ENCODE measurements at places on chromosomes 4 and X.

DNA sequence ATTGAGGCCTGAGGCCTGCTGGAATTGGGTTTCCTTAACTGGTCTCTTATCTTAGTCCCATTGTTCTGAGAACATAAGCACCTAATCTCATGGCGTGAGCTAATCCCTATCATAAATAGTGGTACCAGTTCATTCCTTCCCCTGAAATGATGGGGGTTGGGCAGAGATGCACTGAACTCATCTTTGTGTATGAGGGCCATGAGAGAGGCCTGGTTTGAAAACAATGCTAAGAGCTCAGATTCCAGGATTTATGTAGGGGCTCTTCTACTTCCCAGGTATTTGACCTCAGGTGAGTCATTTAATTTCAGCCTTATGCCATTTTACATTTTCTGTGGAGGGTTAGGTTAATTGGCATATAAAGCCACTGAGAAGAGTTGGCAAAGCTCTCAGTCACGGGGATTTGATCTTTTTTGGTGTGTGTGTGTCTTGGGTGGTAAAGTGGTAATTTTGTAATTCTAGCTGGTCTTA, 4.4 kb downstream of the RBM3 start:
- no peak for DNase-seq

DNA sequence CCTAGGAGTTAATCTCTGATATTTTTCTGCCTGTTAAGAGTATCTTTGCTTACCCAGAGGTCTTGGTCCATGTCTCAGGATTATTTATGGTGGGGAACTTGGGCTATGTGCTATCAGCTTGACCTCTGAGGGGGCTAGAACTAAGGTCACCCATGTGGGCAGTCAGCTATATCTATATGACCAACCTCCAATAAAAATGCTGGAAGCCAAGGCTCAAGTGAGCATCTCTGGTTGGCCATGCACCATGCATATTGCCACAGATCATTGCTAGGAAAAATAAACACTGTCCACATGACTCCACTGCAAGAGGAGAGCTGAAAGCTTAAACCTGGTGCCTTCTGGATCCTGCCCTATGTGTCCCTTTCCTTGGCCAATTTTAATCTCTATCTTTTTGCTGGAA, 196.5 kb upstream of the SLC7A11 start:
- DNase-seq = no peak

- DNase-seq = no peak
Measured at GRCh38 chrX:12866451-12867377, at the start of gene TLR7. TSS of gene TLR7 (plus strand) at chrX:12867072. CDS start at chrX:12867579, 507 bp downstream.

DNA sequence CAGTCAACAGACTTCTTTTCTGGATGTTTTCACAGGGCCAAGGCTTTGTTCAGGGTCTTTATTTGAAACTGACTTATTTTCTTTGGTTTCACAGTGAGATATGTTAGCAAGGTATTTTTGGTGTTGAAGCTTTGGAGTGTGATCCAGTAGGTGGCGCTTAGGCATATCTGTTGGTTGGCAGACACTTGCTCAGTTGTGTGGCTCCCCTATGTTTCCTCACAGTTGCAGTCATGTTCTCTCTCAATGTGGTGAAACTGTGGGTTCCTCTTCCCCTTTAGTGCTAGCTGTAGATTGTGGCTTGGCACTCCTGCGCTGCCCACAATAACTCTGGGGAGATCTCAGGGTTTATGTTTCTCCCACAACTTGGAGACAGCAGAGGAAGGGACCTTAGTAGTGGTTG, 460.8 kb downstream of the SLITRK2 start:
- DNase-seq = no peak

DNA sequence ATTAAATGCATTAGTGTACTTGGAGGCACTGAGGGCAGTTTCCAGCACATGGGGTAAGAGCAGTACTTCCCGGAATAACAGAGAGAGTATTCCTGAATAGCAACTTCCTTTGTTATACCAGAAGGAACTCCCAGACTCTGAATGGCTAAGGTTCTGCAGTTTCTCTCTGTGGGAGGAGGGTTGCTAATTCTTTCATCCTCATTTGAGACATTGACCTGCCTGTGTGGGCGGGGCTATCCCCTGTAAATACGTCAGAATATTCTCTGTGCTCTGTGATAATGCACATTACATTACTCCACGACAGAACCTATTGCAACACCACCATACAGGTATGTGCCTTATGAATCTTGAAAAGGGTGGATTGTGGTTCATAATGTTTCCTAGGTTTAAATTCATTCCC, 52.7 kb downstream of the SPINK2 start:
- no peak for DNase-seq

GRCh38 chr4:82429728-82430192, 502 bp downstream of the HNRNPDL start:
- no peak for DNase-seq

DNA sequence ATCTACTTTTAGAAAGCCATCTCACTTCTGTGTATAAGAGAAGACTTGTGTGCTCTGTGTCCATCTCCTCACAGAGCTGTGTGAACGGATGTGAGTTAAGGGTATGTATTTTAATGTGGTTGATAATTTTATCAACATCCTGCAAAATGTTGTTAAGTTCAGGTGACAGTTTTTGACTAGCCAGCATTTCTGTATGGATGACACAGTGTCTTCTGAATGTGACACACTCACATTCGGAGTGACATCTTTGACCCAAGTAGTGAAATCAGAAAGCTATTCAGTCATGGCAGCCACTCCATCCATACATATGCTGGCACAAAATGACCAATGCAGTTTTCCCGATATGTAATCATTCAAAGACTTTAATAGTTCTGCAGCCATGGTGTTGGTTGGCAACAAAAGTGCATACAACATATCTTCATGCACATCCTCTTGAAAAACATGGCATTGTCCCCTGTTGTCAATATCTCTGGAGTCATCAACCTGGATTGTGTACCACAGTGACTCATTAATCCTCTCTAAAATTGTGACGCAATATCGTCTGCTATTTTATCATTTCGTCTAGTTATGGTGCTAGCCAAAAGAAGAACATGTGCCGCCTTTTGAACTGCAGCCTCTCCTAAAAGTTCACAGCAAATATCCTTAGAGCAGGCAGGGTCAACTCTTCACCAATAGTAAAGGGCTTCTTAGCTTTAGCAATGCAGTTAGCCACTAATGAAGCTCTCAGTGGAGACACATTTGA, 6.8 kb upstream of the FGF2 start:
- no peak for DNase-seq

- no peak for DNase-seq
Measured at GRCh38 chrX:35339796-35340195, 397.2 kb downstream of the FAM47B start.
